ENCODE measurements at places on chromosomes 1 and 21.

DNA sequence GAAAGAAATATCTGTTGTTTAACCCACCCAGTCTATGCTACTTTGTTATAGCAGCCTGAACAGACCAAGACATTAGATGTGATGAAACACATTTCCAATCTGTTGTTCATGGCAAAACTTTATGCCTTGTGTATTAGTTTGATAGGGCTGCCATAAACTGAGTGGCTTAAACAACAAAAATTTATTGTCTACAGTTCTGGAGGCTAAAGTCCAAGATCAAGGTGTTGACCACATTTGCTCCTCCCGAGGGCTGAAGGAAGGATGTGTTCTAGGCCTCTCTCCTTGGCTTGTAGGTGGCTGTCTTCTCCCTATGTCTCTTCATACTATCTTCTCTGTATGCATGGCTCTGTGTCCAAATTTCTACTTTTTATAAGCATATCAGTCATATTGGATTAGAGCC lies 94.1 kb upstream of the HIVEP3 start:
- no peak for DNase-seq

GRCh38 chr1:221781102-221781755 lies 39.3 kb upstream of the DUSP10 start:
- no peak for DNase-seq

DNA sequence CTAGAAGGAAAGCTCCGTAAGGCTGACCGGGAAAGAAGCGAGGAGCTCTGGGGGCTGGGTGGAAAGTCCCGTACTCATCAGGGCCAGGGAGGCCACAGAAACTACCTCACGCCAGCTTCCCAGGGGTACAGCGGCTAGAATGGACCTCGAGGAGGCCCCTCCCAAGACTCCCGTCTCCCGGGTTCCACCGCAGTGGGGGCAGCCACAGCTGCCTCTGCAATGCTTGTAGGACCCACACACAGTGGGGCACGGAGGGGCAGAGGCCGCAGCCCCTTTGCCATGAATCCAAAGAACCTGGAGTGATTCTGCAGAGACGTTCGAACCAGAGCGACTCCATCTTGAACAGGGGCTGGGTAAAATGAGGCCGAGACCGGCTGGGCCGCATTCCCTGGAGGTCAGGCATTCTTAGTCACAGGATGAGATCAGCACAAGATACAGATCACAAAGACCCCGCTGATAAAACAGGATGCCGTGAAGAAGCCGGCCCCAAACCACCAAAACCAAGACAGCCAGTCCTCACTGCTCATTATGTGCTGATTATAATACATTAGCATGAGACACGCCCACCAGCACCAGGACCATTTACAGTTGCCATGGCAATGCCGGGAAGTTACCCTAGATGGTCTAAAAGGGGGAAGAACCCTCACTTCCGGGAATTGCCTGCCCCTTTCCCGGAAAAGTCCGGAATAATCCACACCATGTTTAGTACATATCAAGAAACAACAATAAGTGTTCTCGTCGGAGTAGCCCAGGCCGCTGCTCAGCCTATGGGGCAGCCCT lies 1.6 kb upstream of the ANKRD65 start:
- no peak for DNase-seq

DNA sequence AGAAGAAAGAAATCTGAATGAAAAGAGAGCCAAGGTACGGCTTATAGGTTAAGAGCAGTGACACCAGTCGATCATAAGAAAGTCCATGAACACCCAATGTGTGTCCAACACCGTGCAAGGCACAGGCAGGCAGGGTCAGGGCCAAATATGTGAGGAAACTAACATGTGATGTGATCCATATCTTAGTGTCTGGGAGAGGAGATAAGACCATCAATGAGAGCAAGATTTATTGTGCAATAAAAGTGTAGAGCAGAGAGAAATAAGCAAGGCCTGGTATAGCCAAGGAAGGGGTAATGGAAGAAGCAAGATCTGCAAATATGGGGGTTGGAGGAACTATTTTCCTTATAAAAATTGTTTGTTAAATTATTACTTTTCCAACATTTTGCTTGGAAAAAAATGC lies 198.8 kb downstream of the CRB1 start:
- no peak for DNase-seq

GRCh38 chr1:103198076-103198475 lies 89.8 kb upstream of the COL11A1 start:
- DNase-seq = no peak

GRCh38 chr1:177206831-177207355 lies 36.1 kb downstream of the BRINP2 start:
- DNase-seq = no peak

DNA sequence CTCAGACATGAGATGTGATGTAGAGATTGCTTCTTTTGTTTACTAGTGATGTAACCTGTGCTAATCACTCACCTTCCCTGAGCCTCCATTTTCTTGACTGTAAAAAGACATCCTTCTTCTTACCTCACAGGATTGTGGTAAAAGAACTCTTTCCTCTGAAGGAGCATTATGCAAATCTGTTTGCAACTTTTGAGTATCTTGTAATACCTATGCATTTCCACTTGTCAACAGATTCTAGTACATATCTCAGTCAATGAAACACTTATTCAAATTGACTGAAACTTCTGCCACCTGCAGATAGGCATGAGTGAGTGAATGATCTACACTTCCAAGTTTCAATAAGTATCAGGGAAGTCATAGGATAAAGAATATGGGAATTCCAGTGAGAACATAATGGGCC lies 174.7 kb downstream of the HHIPL2 start:
- DNase-seq = no peak

GRCh38 chr1:90826024-90826423 lies 108.9 kb upstream of the BARHL2 start:
- DNase-seq = no peak

- DNase-seq = no peak
These were observed 14.6 kb upstream of the AIM2 start for GRCh38 chr1:159091180-159091560.

GRCh38 chr1:85314726-85315125 lies 38.3 kb upstream of the BCL10 start:
- no peak for DNase-seq

DNA sequence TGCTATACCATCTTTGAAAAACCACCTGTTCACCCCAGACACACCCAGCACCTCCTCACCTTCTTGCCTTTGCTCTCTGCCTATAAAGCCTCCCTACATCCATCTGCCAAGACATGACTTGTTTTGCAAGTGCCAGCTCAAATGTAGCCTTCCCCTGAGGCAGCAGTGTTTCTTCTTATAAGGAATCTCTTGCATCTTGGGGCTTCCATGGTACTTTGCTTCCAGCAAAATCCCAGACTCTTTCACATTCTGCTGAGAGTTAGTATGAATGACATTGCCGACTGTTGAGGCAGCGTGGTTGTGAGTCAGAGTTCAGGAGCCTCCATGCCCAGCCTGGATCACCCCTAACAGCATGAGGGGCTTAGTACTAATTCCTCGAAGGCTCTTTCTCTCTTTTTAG lies 217.4 kb upstream of the RUNX1 start:
- no peak for DNase-seq

- no peak for DNase-seq
These were observed 4.1 kb downstream of the RUNX1 start for GRCh38 chr21:35044770-35045541.

- no peak for DNase-seq
These were observed 19.0 kb upstream of the ARF1 start for GRCh38 chr1:228063251-228064191.

- no peak for DNase-seq
These were observed 4.3 kb downstream of the AMPD1 start for GRCh38 chr1:114691061-114691460.

DNA sequence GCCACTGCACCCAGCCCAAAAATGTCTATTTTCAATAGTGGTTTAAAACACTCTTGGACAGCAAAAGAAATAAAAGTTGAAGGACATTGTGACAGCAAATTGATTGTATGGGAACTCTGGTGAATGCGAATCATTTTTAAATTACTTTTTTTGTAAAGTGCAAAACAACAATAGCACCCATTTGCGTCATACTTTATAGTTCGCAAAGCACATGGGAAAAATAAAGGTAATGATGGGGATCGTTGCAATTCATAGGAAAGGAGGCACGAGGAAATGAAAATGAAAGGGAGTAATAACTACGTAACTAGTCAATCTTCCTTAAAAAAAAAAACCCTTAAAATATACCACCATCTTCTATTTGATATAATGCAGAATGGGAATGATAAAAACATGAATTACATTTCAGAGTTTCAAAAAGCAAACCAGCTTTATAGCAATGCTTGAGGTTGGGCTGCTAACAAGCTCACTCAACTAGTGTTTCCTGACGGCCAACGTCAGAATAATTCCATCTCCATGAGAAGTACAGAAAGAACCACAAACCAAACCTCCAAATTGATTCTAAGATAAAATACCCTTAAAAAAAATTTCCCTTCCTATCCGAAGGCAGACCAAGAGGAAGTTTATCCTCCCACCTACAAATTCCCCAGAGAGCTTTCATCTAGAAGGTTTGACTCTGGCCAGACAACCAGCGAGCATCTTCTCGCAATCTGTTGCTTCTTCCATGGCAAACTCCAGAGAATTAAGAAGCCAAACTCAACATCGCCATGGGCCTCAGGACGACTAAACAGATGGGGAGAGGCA lies at the start of gene EDARADD:
Gene EDARADD, plus strand, starts transcription at position 606 of the 801 bp plus-strand sequence. Its CDS starts 159 bp downstream, at position 765.
- no peak for DNase-seq

All from nucleus accumbens (tissue), 56 donors.